ENCODE measurements at places on chromosomes 3 and 15.

- DNase-seq, result no peak
These were observed 50.9 kb downstream of the LSAMP start for GRCh38 chr3:116394365-116394764.

DNA sequence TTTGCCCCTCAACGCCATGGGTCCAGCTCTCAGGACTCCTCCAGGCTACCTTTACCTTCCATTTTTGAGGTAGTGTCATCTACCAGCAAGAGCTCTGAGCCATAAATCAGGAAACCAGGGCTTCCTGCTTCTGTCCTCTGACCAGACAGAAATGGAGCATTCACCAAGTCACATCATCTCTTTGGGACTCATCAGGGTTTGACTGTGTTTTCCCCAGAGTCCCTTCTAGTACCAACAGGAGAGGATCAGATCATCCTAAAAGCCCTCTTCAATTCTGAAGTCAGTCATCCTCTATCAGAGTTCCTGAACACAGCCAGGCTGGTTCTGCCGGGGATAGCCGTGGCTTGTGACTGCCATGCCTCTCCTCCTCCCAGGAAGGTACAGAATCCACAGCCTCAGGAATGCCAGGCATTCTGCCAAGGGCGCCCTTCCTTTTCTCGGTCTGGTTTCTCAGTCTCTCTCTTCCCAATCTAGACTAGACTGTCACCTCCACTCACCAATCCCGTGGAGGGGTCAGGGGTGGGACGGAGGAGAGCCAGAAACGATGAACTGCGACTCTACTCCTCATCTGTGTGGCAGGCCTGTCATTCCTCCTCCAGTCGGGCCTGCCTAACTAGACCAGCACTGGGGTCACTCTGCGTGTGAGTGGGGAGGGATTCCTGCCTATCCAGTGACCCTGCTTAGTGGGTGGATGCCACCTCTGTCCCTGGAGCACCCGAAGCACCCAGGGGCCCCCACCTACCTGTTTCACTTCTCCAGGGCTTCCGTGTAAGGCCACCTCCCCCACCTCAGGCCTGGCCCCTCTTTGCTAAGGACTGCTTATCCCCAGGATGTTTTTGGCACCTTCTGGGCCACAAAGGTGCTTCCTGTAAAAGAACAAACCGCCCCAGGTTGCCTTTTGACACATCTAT lies 30.9 kb downstream of the CCNL1 start:
- no peak for DNase-seq

- no peak for DNase-seq
These were observed 17.1 kb upstream of the ABTB1 start for GRCh38 chr3:127655641-127656040.

GRCh38 chr15:68868296-68868695 lies 47.6 kb upstream of the ANP32A start:
- no peak for DNase-seq

GRCh38 chr15:91706322-91707032 lies 147.0 kb upstream of the SLCO3A1 start:
- DNase-seq, result peak; percentile 83

- DNase-seq, result no peak
These were observed 79.0 kb downstream of the RPLP1 start for GRCh38 chr15:69531665-69532027.

- DNase-seq, result no peak
These were observed 77.4 kb upstream of the PLCL2 start for GRCh38 chr3:16807391-16807790.

DNA sequence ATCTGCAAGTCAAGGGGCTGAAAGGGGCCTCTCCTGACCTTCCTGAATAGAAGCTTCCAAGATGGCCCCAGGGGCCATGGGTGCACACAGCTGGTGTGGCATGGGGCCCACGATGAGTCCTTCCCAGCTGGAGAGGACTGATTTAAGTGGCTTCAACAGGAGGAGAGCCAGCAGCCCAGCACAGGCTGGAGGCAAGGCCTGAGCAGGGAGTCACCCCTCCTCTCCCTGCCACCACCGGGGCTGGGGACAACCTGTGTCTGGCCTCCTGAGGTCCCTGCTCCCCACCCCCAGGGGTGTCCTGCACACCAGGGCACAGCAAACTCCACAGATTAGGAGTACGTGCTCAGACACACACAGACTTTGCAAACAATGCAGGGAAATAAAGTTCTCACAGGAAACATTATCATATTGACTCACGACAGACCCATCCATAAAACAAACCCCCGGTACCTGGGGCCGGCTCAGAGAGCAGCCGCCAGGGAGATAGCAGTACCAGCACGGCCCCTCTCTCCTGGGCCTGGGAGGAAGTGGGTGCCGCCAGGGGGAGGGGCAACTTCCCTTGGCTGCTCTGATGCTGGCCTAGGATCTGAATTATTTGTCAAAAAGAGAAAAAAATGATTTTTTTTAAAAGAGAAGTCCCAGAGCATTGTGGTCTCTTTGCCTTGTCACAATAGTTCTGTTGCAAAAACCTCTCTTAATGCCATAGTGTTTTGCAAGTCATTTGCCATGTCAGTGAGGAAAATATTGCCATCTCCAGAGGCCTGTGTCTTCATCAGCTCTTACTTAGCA lies 21.9 kb upstream of the TSEN2 start:
- DNase-seq, result peak; percentile 61

- no peak for DNase-seq
These were observed 106.3 kb downstream of the PLD1 start for GRCh38 chr3:171704002-171704401.

DNA sequence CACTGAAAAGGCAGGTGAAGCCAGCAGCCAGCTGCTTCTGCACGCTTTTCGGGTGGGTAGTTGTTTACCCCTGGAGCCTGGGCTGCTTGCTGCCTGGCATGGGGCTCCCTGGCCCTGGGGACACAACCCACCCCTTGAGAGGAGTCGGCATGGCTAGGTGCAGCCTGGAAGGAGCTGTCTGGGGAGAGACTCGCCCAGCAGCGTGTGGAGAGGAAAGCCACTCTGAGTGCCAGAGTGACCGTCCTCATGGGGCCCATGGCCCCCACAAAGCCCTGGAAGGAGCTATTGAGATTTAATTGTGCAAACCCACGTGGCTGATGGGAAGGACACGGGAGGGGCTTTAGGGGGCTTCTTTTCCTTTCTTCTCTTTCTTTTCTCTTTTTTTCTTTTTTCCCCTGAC lies 137.5 kb downstream of the OPA1 start:
- DNase-seq, result no peak

- DNase-seq, result no peak
These were observed 1313.0 kb upstream of the GBE1 start for GRCh38 chr3:83074485-83074884.

- no peak for DNase-seq
These were observed 203.5 kb upstream of the TBC1D5 start for GRCh38 chr3:17945799-17946399.

- no peak for DNase-seq
These were observed 14.7 kb downstream of the CCR1 start for GRCh38 chr3:46193436-46193835.

DNA sequence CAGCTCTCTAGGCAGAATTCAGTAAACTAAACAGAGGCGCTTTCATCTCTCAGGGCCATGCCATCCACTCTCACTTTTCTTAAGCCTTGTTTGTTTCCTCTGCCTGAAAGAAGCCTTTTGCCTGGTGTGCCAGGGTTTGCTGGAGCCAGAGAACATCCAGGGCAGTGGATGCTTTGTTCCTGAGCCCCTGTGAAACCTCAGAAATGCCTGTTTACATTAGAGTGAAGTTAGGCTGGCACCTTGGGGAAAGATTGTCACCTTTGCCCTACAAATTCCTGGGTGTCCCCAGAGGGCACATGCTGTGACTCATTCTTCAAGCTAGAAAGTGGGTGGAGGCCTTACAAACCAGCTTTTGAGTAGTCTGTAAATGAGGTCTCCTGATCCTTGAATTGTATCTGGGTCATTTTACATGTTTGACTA lies 10.7 kb upstream of the TRAK1 start:
- no peak for DNase-seq

All from ureter (tissue), 1 donor.